ENCODE measurements at places on chromosomes 13 and 19.

- DNase-seq, result no peak
These were observed 53.2 kb upstream of the EEF1AKMT1 start for GRCh38 chr13:20826843-20827560.

DNA sequence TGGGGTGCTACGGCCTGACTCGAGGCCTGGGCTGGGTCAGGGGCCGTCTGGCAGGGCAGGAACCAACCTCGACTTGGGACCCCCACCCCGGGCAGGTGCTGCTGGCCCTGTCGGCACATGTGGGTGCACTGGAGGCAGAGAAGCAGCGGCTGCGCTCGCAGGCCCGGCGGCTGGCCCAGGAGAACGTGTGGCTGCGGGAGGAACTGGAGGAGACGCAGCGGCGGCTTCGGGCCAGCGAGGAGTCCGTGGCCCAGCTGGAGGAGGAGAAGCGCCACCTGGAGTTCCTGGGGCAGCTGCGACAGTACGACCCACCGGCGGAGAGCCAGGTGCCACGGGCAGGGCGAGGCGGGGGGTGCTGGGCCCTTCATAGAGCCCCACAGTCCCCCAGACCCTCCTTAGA lies 5.9 kb downstream of the KLC3 start:
- DNase-seq, result no peak

- no peak for DNase-seq
These were observed 43.5 kb downstream of the TRPM4 start for GRCh38 chr19:49201042-49201441.

- DNase-seq, result no peak
These were observed 371.9 kb downstream of the KCNRG start for GRCh38 chr13:50387051-50387581.

DNA sequence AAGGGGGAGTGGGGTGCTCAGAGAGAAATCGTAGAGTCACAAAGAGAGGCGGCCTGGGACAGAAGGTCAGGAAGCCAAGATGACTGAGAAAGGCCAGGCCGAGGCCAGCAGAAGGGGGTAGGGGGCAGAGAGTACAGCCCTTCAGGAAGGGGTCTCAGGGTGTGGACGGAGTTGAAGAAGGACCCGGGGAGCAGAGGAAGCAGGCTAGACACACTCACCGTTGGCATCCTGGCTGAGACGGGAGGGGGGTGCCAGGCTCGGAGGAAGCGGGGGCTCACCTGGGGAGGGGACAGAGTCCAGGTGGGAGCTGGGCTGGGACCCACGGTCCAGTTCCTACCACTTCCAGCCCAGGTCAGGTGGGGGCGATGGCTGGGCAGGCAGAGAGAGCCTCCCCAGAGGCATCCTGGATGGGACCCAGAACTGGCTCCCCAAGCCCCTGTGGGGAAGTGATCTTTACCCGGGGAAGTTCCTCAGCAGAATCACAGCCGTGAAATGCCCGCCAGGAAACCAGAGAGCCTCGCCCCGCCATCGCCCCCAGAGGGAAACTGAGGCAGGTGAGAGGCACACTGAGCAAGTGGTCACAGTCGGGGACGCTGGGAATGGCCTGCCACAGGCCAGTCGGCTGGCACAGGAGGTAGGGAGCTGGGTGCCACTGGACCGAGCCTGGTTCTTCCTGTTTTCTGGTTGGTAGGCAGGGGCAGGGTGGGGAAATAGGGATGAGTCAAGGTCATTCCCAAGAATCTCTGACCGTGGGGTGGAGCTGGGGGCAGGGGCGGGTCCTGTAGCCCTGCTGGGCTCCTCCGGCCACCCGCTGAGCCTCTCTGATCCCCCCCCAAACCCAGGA lies 1.4 kb downstream of the MATK start:
- no peak for DNase-seq

DNA sequence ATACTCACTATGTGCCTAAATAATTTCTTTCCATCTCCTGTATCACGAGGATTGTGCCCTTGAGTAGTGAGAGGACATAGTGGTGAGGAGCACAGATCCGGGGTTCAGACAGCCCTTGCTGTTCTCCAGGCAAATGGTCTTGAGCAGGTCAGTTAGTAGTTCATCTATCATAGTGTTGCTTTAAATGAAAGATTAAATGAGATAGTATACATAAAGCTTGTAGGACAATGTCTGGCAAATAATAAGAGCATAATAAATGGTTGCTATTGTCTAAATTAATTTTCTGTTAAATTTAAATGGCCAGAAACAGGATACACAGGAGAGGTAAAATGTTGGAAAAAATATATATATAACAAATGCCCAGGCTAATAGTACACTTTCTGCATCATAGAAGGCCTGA lies 23.4 kb downstream of the FAM124A start:
- no peak for DNase-seq

Data from breast epithelium (tissue), 4 donors.